K562 (cell line): ENCODE measurements at places on chromosomes 5 and 9. TPM values are rescaled to one million over a fixed set of nuclear protein-coding genes. Genes with fewer than 3 reads are reported as not detected.

The CCDC192 gene
- polyA plus RNA-seq = 0.45 TPM in 1 of 2 replicates, not detected in the other

The CMYA5 gene
- polyA plus RNA-seq = 0.16 and 1.1 TPM in 2 replicates

DNA sequence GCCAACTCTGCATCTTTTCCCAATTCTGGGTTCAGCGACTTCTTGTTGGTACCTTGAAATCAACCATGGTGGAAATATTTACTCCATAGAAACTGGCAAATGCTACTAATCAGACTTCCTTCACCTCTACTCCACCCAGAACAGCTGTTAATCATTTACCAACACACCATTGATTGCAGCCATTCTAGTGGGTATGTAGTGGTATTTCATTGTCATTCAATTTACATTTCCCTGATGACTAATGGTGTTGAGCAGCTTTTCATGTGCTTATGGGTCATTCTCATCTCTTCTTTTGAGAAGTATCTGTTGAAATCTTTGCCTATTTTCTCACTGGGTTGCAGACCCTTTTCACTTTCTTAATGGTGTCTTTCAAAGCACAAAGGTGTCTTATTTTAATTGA lies 122.4 kb upstream of the MSX2 start:
- no peak for DNase-seq

DNA sequence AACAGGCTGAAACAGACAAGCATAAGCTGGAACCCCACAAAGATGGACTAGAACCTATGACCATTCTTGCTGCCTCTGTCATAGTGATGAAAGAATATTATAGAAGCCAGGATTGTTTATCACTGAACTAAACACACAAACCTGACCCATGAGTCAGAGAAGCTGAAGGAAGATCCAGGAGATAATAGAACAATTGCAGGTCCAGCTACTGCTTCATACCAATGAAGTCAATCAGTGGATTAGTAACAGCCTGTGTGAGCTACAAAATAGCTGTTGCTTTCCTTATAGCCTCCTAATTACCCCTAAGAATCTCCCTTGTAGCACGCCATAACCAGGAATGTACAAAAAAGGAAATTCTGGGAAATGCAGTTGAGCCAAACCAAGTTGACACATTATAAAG lies 459.9 kb upstream of the ZNF462 start:
- DNase-seq = no peak

DNA sequence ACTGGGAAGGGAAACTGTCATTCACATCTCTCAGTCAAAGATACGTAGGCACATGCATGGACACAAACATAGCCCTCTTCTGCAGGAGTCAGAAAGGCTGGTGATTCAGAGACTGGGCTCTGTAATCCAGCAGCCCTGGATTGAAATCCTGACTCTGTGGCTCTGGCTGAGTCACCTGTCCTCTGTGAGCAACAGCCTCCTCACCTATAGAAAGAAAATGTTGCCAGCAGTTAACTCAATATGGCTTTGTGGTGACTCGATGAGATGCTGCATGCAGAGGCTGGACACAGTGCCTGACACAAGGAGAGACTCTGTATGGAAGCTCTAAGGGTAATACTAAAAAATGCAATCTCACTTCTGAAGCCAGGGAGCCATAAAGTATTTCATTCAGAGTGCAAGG lies 23.9 kb upstream of the CDKN2AIPNL start:
- DNase-seq = no peak

DNA sequence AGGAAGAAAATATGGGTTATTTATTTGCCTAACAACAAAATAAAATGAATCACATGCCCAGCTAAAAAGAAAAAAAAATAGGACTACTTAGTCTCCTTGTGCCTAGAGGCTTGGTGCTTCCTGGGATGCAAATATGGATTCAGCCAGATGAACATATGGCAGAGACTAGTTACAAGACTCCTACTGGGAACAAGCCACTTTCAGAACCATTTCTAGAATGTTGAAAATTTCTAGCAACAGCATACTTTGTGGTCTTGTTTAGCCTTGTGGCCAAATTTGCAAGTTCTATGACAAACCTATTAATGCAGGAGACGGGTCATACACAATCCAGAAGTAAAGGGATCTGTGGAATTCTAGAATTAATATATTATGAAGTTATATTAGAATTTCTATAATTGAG lies 198.7 kb downstream of the CHSY3 start:
- no peak for DNase-seq
